Ecto neural progenitor cell (in vitro differentiated cells): ENCODE measurements at places on chromosomes 13 and 19.

GRCh38 chr19:19997656-19998268 lies 41.5 kb downstream of the ZNF682 start:
- DNase-seq = no peak

DNA sequence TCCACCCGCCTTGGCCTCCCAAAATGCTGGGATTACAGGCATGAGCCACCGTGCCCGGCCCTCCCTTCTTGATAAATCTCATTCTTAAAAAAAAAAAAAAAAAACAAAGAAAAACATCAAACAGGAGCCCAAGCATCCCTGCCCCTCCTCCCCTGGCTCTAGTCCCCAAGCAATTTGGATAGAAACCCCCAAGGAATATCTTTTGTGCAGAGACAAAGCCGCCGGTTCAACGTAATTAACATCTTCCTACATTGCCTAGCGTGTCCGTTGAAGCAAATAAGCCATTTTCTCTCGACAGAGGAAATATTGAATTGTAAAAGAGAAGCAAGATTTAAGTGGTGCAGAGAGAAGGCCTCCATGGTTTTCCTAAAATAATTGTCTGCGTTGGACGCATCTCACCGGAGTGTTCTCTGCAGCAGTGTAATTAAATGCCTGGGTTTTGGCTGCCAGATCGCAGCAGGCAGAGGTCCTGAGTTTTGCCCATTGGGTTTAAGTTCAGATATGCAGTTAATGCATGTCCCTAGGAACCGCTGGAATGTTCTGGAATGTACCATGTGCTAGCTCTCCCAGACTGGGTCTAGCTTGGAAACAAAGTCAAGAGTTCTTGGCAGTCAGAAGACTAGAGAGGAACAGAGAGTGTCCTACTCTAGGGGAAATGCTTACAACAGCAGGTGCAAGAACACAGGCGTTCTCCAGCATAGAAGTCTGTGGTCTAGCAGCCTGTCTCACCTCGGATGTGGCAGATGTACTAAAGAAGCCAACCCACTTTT lies 30.8 kb downstream of the PIN1 start:
- no peak for DNase-seq

DNA sequence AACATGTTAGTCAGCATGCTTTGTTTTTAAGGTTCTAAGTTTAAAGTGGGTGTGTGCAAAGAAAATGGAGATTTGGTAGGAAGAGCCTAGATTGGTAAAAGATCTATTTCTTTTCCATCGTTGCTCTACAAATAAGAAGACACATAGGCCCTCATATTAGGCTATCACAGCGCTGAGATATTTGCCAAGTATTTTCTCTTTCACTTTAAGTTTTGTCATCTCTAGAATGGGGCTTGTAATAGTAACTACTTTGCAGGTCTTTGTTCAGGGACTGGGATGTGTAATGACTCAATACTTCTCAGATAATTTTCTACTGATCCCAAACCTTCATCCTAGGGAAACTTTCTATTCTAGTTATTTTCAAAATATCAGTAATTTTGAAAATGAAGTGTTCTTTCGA lies 917.7 kb upstream of the SLC10A2 start:
- no peak for DNase-seq

DNA sequence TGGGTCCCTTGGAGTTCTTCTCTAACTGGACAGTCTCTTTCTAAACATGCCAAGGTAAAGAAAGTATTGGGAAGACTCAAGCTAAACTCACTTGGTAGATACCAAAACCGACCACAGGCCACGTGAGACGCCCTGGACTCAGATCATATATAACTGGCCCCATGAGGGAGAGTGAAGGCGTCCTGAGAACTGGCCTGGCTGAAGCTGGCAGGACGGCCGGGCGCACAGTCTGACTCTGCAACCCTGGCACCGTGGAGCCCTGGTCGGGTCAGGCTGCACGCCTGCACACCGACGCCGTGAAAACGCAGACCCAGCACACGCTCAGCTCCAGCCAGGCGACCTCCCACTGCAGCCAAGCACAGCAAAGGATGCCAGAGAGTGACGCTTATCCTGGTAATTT lies 122.5 kb upstream of the SPACA7 start:
- DNase-seq = peak; percentile 36

- DNase-seq = no peak
Measured at GRCh38 chr19:44587963-44588770, 25.2 kb upstream of the IGSF23 start.

DNA sequence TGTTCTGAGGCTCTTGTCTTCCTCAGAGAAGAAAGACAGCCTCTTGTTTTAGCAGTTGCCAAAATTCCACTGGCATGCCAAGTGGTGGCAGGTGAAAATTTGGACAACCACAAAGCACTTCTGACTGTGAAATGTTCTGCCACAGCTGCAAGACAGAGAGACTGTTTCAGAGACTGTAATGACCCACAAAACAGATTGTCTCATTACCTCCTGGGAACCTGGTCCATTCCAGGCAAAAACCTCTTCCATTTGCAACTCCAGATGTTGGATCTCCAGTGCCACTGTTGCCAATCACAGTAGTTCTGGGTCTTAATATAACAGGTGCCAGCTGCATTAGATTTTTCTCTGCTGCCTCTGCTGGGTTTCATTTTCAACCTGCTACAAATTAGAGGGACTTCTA lies 911.5 kb downstream of the UQCRFS1 start:
- no peak for DNase-seq

DNA sequence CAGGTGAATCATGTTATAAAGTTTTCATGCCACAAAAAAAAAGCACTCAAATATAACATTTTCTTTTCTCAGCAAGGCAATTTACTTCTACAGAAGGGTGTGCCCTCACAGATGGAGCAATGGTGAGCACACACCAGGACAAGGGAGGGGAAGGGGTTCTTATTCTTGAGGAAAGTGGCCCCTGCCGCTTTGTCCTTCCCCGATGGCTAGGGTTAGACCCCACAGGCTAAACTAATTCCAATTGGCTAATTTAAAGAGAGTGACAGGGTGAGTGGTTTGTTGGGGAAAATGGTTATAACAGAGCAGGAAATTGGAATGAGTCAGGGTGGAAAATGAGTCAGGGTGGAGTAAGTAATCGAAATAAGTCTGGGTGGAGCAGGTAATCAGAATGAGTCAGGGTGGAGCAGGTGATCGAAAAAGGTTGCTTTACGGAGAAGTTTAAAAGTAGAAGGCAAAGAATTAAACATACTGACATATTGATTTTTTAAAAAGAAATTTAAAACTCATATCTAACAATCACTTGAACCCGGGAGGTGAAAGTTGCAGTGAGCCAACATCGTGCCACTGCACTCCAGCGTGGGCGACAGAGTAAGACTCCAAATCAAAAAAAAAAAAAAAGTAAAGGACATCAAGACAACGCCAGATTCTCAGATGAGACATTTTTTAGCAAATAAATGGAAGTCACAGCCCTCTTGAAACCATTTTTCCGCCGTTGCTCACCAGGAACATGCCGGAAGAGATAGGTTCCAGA lies 813 bp downstream of the ZNF562 start:
- DNase-seq = no peak

DNA sequence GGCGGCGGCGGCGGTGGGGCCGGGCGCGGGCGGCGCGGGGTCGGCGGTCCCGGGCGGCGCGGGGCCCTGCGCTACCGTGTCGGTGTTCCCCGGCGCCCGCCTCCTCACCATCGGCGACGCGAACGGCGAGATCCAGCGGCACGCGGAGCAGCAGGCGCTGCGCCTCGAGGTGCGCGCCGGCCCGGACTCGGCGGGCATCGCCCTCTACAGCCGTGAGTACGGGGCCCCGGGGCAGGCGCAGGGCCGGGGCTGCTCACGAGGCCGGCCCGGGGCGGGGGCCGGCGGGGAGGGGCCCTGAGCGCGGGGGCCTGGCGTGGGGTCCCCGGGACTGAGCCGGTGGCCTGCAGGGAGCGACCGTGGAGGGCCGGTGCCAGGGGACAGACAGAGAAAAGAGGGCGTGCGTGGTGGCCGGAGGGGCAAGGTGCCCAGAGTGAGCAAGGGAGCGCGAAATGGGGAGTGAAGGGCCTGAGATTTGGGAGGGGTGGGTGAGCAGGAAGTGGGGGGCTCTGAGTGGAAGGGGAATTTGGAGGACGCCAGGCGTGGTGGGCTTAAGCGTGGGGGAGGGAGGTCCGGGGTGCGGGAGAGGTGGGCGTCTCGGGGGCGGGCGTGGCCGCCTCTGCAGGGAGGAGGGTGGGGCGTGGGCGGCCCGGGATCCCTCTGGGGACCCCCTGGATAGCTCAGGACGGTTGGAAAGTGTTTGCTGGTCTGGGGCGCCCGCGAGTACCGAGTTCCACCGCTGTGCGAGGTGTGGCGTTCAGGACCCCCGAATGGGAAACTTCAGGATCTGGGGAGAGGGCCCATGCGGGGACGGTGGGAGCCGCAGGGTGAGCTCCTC lies 575 bp downstream of the CARM1 start:
- DNase-seq = peak; percentile 77

DNA sequence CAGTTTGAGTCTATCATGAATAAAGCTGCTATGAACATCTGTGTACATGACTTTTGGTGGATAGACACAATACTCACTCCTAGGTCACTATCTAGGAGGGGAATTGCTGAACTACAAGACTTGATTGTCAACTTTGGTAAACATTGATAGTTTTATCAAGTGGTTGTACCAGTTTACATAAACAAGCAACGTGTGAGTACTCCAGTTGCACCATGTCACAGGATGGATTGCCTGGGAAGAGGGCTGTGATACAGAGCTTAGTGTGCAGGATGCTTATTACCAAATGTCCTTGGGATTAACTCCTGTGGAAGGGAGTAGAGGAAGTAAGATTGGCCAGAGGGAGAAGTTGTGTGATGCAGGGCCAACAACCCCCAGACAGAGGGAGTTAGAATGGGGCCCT lies 37.7 kb downstream of the RAP2A start:
- DNase-seq = no peak

DNA sequence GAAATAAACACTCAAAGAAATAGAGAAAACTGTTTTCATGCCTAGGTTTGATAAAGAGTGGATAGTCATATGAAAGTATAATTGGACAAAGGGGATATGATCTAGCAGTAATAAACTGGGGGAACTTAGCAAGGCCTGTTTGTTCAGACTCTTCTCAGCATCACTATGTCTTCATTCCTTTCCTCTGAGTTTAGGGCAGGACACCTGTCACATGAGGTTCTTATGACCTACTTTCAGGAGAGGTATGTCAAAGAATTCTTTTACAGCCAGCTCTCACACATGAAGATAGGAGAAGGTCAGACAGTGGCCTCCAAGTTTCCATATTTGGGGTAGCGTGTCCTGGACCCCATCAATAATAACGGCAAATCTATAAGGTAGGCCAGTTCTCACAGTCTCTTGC lies 11.4 kb upstream of the RFXAP start:
- no peak for DNase-seq

DNA sequence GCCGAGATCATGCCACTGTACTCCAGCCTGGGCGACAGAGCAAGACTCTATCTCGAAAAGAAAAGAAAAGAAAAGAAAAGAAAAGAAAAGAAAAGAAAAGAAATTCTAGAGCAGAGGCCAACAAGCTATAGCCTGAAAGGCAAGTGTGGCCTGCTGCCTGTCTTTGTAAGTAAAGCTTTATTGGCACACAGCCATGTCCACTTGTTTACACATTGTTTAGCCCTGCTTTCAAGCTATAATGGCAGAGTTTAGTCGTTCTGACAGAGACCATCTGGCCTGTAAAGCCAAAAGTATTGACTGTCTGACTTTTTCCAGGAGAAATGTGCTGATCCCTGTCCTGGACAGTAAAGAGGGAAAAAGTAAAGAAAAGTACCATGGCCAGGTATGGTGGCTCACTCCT lies 18.3 kb downstream of the NWD1 start:
- DNase-seq = no peak

DNA sequence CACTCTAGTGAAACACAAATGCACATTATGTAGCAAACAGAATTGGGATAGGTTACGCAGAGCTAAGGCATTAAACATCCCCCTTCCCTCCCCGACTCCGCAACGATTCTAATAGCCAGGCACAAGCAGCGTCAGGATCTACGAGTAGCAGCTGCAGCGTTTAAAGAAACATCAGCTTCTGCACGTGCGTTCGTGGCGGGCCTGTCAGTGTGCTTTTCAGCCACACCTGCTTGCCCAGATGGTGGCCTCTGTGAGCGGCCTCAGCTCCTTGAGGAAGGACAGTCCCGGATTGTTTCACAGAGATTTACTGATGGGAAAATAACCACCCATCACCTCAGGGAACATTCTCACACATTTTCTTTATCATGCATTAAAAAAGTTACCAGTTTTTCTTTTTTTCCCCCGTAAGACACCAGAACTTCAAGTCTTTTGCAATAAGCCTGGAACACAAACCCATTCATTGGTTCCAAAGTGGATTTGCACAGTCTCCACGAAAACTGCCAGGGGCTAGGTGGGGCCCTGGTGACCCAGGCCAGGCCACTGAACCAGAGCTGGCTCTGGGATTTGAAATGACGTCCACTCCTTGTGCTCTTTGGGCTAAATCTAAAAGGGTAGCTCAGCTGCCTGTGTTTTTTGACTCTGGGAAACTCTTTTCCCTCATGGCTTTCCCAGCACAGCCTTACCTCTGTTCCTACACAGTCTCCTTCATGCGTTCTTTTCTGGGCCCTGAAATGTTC lies 325.5 kb downstream of the KCNRG start:
- DNase-seq = no peak

- no peak for DNase-seq
Measured at GRCh38 chr13:56755181-56755935, 385.4 kb upstream of the PRR20A start.

GRCh38 chr13:39959497-39960144 lies 304.2 kb downstream of the COG6 start:
- no peak for DNase-seq

DNA sequence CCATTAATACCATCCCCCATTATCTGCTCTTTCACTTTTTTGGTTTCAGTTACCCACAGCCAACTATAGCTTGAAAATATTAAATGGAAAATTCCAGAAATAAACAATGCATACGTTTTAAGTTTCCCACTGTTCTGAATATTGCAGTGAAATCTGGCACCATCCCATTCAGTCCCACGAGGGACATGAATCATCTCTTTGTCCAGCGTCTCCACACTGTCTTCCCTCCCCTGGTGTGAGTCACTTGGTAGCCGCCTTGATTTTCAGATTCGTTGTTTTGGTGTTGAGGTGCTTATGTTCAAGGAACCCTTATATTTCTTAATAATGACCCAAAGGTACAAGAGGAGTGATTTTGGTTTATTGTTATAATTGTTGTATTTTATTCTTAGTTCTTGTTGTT lies 246.1 kb downstream of the DCT start:
- no peak for DNase-seq

DNA sequence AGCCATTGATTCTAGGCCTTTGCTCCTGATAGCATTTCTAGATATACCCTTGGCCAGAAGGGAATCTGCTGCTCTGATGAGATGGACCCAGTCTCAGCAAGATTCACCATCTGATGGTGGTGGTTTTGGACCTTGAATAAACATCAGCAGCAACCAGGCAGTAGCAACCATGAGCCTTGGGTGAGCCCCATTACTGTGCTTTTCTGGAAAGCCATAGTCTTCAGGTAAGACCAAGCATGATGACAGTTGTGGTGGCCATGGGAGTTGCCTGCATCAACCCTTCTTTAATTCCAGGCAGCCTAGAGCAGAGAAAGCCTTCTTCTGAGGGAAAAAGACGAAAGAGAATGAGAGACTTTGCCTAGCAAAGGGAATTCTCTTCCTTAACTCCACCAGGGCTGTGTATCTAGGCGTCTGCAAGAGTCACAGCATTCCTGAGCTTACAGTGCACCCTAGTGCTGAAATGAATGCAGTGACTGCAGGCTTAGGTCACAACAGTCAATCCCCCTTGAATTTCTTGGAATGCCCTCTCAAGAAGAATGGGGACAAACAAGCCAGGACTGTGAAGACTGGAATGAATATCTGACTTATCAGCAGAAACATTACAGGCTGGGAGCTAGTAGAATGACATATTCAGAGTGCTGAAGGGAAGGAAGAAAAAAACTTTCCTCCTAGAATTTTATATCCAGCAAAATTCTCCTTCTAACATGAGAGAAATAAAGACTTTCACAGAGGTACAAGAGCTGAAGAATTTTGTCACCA lies 942.4 kb upstream of the PCDH20 start:
- DNase-seq = peak; percentile 71
